ENCODE measurements at places on chromosomes 2 and 18.

- DNase-seq = no peak
Measured at GRCh38 chr2:152483276-152484063, 148.5 kb downstream of the FMNL2 start.

DNA sequence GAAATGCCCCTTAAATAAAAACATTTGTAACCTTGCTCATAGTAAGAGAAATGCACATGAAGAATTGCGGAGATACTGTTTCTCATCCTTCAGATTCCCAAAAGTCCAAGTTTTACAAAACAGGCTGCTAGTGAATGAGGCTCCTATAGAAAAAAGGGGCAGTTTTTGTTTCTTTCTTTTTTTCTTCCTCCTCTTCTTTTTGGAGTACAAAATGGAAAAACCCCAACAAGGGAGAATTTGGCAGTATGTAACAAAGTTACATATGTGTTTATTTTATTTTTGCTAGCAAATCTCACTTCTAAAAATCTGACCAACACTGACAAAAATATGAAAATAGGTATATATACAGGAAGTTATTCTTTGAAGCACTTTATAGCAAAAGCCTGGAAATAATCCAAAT is 7.1 kb upstream of the BAZ2B start:
- DNase-seq = no peak

DNA sequence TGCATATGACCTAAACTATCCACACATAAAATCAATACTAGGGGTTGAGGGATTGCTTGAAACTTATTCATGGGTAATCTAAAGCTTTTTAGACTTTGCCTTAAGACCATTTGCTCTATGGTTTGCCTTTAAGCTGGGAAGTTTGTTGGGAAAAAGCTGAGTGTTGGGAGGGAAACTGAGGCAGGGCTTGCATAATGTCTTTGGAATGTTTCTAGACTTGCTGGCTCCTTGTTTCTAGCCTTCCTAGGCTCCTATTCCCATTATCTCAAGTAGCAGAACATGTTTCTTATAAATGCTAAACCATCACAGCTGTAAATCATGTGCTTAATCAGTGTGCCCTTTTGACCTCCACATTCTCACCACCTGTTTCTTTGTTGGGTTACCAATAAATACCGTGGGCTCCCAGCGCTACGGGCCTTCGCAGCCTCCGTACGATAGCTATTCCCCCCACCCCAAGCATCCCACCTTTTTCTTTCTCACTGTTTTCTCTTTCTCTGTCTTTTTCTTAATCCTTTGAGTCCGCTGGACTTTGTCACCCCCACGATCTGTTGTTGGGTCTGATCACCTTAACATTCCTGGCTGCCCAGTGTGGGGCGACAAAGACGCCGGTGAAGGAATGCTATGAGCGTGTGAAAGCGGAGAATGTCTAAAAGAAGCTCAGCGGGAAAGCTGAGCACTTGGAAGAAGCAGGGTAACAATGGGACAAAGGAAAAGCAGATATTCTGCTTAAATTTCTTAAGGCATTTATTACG is 49.4 kb upstream of the CWC22 start:
- no peak for DNase-seq

DNA sequence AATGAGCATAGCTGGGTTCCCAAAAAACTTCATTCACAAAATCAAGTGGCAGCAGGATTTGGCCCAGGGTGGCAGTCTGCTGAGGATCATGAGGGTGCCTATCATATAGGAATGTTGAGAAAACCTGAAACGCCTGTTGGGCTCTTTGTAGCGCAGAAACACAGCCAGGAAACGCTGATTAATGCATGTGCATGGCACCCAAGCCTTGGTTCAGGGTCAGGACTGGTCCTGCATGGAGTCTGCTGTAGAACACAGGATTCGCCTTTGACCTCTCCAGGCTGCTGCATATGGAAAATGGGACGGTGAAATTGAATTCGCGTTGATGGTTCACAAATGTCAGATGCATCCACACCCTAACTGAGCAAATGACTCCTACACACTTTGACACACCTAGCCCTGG is 227.9 kb upstream of the COPS8 start:
- no peak for DNase-seq

DNA sequence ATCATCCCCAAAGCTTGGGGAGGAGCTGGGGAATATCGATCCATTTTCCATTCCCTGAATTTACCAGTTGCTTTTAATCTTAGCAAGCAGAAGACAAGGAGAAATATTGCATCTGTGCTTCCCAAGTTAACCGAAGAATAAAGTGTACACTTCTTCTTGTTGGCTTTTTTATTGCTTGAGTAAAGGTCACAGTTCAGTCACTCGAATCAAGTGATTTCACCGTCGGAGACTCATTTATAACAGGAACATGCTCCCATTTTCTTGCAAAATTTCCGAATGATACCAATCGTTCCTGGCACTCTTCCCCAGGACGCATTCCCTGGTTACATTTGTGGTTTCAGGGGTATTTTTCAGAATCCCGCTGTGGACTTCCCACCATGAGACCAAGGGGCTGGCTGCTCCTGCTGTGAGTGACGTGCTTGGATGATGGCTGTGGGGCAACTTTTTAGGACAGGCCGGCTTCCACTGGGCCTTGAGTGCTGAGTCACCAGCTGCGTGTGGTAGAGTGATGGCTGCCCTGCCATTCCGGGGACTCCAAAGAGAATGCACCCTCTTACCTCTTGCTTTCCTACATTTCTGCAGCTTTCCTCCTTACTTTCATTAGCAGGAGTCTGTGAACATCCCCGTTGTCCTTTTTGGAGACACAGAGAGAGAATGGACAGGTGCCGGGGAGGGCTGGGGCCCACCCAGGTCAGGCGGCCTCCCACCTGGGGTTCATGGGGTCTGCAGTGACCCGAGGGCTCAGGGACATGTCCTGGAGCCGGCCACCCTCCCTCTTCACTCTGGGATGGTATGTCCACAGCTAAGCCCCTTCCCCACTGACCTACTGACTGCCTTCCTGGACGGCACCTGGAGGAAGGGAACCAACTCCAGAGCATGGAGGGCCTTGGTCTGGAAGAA is 60.7 kb upstream of the HDAC4 start:
- DNase-seq = no peak

DNA sequence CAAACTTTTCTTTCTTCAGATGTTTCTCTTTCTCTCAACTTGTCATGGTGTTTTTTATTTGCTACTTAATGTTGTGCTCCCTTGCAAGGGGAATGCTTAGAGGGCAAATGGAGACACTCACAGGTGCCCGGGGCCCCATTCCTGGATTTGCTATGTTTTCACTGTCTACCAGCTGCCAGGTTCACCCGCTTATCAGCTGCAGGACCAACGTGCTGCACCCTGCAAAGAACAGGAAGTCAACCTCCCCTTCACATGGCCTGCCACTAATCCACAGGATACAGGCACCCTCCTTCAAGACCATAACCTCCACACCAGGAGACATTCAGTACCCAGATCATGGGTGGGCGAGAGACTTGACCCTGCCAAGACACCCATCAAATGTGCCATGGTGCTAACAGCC is 237.6 kb upstream of the STON1 start:
- no peak for DNase-seq

- DNase-seq = no peak
Measured at GRCh38 chr2:29811378-29811777, 110.0 kb downstream of the ALK start.

DNA sequence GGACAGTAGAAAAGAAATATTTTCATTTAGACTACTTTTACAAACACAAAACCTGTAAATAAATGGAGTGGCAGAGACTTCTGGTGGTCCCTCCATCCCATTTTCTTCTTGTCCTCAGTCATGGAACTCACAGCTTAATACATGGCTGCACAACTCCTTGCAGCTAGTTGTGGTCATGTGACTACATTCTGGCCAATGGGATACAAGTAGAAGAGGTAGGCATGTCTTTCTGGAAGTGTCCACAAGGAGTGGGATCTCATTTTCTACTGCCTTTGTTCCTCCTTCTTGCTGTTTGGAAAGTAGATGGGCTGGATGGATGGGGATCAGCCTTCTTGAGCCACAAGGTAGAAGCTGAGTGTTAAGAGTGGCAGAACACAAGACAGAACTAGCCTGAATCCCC is 555.8 kb downstream of the SATB2 start:
- DNase-seq = no peak

GRCh38 chr2:8977758-8978157 is 25.7 kb downstream of the MBOAT2 start:
- no peak for DNase-seq

GRCh38 chr2:189426886-189427285 is 14.4 kb upstream of the WDR75 start:
- DNase-seq = no peak

GRCh38 chr2:172510088-172510487 is 45.8 kb upstream of the PDK1 start:
- DNase-seq = no peak

DNA sequence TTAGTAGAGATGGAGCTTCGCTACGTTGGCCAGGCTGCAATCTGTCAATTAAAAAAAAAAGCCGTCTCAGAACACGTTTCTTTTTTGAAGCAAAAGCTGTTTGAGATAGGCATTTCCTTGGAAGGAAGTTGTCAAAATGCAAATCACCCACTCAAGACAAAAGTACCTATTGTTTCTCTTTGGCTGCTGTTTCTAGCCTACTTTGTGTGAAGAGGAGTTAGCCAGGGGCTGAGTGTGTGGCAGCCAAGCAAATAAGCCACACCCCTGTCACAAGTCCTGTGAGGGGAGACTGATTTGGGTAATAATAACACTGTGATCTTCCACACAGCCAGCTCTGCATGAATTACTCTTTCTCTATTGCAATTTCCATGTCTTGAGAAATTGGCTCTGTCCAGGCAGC is 47.4 kb upstream of the CDCA7 start:
- no peak for DNase-seq

GRCh38 chr2:13768274-13768673 is 864.2 kb upstream of the LRATD1 start:
- no peak for DNase-seq

DNA sequence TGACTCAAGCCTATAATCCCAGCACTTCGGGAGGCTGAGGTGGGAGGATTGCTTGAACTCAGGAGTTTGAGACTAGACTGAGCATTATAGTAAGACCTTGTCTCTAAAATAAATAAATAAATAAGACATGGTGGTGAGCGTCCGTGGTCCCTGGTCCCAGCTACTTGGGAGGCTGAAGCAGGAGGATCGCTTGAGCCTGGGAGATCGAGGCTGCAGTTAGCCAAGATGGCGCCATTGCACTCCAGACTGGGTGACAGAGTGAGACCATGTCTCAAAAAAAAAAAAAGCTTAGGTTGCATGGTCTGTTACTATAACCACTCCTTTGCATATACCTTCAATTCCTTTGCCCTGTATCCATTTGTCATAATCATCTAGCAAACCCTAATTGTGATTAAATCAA is 3.7 kb downstream of the CYP20A1 start:
- DNase-seq = no peak

DNA sequence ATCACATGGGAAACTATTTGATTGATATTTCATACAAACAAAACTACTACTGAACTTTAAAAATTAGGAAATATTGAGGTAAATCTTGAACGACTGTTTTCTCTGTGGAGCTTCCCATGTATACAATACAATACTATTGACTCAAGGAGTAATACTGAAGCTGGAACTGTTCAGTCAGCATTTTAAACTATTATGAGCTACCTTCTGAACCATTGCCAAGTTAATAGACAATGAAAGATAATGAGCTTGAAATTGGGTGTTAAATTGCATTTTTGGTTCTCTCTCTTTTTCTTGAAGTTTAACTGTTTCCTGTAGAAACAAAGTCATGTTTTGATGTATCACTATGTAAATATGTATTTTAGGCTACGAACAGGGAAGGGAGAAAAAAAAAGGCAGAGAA is 569.2 kb downstream of the ZEB2 start:
- DNase-seq = no peak

DNA sequence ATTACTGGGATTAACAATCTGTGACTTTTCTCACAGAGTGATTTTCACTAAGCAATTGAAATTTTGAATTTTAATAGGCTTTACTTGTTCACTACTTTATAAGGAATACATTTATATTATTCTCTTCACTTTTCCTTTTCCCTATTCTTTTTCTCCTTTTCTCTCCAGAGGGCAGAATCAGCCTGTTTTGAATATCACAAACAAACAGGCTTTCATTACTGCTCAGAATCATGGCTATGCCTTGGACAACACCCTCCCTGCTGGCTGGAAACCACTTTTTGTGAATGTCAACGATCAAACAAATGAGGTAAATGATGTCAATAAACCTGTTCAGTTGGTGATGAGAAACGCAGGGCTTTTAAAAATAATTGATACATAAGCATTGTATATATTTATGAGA is 35.3 kb downstream of the CPS1 start:
- DNase-seq = no peak

DNA sequence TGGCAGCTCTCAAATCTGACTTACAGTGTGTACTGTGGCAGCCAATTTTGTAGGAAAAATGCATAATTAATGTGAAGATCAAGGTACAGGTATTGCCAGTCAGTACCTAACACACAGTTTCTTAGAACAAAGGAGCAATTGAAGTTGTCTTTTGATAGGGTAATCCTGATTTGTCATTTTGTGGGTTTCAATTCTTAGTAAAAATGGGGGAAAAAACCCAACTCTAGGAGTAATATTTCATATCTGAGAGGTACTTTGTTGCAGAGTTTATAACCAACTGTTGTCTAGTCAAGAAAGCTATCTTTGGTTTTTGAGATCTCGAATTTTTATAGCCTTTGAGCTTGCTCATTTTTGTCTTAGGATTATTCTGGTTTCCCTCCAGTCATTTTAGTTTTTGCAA is 16.1 kb downstream of the SPATS2L start:
- no peak for DNase-seq

GRCh38 chr2:70190418-70191243 is at the start of gene C2orf42:
Gene C2orf42 (minus strand): TSS chr2:70191019. CDS start chr2:70181985, 9,034 bp downstream.
- DNase-seq = peak; percentile 95

GRCh38 chr18:11976315-11977152 is 4.8 kb upstream of the IMPA2 start:
- DNase-seq = no peak

DNA sequence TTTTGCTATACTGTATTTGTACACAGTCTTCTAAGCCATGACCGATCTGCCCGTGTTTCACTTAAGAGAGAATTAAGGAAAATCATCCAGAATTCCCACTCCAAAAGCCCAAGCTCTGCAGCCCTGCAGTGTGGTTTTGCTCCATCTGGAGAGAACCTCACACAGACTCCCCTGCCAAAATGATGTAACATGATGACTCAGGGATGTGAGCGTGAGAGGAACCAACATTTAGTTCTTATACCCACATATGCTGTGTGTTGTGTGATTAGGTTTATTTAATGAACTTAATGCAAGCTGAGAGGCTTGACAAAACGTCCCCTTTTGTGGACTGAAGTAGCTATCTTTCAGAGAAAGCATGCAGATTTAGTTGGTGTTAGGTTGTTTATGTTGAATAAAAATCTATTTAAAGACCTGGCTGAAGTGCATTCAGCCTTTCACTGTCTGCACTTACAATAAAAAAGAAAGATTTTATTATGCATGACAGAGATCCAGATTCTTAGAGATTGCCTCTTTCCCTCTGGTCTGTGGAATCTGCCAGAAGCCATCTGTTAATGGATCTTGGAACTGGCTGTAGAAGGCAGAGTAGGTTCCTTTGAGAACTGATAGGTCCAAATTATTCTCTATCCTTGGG is 6.3 kb downstream of the RAB12 start:
- no peak for DNase-seq
